ENCODE measurements at places on chromosomes 3 and 15.

DNA sequence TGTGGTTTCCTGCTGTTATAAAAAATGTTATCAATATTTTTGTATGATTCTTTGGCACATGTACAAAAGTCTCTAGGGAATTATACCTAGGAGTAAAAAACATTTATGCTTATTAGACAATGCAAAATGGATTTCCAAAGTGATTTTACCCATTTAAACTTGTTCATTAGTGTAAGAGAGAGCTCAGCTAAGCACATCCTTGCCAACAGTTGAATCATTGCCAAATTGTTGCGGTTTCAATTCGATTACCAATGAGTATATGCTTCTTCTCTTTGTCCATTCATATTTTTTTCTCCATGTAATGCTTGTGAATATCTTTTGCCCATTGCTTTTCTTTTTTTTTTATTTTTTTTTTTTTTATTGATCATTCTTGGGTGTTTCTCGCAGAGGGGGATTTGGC lies 17.2 kb downstream of the CASR start:
- DNase-seq = no peak

DNA sequence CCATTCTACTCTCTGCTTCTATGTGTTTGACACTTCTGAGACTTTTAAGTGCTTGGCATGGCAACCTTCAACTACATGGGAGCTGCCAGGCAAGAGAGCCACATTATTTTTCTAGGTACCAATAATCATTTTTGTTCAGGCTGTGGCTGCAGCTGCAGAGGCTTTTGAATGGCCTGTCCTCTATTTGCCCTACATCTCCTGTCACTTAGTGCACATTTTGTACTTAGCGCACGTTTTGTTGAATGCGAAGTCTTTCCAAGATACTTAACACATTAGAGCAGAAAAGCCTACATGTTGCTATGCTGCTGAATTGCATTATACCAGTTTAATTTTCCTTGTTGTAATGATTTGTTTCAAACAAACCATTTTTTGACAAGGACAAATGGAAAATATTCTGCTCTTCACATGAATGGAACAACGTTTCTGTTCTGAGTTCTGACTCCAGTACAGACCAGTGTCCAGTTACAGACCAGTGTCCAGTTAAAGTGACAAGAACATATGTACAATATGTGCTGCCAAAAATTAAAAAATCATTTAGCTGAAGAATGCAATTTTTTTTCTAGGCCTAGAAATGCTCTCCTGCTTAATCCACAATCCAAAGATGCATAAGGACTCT lies 113.9 kb downstream of the ABI3BP start:
- no peak for DNase-seq

DNA sequence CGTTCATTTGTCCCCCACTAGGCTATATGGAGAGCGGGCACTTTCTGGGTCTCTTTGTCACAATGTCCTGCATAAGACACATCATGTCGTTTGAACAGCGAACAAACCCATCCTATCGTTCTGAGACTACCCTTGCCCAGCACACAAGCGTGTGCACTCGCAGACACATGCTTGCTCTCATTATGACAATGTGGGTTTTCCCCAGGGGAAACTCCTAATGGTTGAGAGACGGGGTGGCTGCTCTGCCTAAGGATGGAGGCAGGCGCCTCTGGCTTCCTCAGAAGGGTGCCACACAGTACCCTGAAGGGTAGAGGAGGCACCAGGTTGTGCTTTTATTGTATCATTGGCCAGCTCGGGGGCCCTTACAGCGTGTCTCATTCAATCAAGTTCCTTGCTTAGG lies 51.0 kb upstream of the MYZAP start:
- no peak for DNase-seq

DNA sequence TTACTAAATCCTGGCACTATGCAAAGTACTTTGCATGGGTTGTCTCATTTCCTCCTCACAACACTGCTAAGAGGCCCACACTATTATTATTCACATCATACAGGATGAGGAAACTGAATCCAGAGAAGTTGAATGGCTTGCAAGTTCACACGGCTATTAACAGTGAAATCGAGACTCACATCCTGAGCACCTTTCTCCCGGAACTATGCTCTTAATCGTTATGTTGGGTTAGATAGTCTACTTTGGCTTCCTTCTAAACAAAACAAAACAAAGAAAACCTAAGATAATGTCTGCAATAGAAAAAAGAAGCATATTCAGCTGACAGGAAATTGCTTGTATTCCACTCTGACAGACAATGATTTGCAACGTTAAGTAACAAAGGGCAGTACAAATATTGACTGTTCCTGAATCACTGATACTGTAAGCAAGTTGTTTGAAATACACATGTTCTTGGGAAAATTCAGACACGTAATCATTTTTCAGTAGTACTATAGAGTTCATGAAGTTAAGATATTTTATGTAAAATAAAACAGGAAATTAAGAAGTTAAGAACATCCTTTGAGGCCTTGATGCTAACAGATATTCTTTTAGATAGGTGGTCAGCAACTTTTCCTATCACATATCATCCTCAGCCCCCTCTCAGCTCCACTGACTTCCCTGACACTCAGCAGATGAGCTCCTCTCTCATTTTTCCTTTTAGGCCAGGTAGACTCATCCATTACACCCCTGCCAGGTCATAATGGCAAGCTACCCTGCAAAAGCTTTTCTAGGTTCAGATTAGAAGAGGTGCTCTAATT lies 40.7 kb downstream of the C2CD4B start:
- no peak for DNase-seq

- no peak for DNase-seq
Measured at GRCh38 chr3:71052716-71053115, 530.8 kb downstream of the FOXP1 start.

GRCh38 chr3:77707281-77707680 lies 667.4 kb downstream of the ROBO2 start:
- DNase-seq = no peak

All from stimulated activated CD4-positive, alpha-beta T cell treated with anti-CD3 and anti-CD28 coated beads, Interleukin-2, amount 100 ng/mL, for 48 hours (primary cell).